ENCODE measurements at places on chromosomes 3 and 15.

GRCh38 chr3:190159902-190160435 is 39.3 kb upstream of the P3H2 start:
- no peak for DNase-seq

DNA sequence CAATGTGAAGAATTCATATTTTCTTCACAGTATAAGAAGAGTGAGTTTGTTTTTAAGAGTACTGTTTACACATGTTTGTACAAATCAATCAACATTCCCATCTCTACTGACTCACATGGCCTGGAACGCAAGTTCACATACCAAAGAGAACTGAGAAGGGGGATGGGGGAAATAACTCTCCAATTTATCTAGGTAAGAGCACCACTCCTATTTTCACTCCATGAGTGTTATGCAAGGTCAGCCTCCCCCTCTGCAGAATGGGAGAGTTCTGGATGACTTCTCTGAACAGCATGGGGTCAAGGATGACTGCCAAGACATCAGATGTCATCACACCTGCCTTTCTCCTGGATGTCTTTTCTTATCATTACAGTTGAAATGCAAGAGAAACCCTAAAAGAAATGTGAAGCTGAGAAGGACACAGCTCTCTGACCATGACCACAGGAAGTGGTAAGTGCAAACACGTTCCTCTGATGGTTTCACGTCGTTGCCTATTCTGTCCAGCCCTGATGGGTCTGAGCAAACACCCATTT is 95.2 kb downstream of the SEMA6D start:
- no peak for DNase-seq

GRCh38 chr15:47414207-47414606 is 303.1 kb upstream of the SEMA6D start:
- no peak for DNase-seq

DNA sequence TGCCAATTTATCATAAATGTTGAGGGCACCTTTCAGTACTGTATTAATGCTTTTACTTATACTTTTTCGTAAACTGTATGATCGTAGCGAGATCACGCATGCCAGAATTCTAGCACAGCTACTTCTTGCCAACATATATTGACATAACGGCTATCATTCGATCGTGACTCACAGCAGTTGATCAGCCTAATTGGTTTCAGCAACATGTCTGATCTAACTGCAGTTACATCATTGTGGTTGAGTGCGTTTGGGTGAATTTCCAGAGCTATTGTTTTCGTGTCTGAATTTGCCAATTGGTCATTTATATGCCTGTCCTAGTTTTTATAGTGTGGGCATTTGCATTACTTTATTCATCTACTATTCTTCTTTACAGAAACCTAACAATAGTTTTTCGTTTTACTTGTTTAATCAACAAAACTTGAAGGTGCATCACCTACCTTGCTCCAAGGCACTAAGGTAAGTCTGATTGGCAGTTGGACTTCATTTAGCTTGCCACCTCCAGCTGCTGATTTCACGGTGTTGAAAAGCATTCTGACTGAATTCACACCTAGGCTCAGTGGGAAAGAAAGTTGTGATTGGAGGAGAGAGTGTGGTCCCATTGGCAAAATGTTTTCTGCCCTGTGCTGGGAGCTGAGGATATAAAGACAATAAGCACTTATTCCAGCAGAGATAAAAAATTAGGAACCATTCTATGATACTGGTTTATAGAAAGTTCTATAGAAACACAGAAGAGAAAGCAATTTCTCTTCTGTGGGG is 120.9 kb upstream of the RGMA start:
- DNase-seq = no peak

DNA sequence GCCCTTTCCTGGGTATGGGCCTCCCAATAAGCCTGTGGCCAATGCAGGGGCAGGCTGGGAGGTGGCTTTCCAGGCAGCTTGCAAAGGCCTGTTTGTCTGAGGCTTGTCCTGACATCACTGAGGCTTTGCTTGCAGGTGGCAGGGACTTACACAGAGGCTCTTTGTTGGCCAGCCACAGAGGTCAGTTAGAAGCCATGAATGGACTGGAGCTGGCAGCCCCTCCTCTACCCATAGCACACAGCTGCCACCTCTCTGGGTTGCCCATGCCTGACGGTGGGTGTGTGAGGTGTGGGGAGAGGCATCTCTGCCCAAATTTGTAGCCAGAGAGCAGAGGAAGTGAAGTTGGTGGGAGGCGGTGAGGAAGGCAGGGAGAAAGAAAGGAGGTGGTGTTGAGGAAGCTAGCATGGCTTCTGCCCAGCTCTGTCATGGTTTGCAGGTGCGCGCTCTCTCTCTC is 17.1 kb downstream of the LIMD1 start:
- no peak for DNase-seq

DNA sequence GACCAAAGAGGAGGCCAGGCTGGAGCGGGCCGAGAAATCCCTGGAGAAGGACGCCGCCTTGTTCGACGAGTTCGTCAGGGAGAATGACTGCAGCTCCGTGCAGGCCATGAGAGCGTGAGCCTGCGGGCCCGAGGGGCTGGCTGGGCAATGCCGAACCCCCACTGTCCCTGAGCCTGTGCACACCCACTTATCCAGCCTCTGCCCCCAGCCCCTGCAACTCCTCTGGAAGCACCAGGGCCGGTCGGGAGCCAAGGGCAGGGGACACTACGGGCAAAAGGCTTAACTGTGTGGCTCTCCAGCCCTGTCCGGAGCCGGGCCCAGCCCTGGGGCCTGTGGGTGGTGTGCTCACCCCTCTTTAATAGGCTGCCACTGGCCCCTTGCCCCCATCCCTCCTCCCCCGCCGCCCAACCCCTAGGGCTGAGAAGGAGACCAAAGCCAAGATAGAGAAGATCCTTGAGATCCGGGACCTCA is 24.0 kb downstream of the CFAP100 start:
- no peak for DNase-seq

GRCh38 chr15:59657635-59658125 is 365 bp upstream of the GTF2A2 start:
- DNase-seq = peak; percentile 3

- no peak for DNase-seq
Observed at GRCh38 chr3:24648063-24648462, 153.4 kb upstream of the THRB start.

GRCh38 chr3:179288845-179289244 is 34.0 kb upstream of the ZNF639 start:
- no peak for DNase-seq

GRCh38 chr3:46968783-46969428 is 7.6 kb downstream of the CCDC12 start:
- DNase-seq = no peak

GRCh38 chr3:24521420-24522145 is 26.9 kb upstream of the THRB start:
- no peak for DNase-seq

DNA sequence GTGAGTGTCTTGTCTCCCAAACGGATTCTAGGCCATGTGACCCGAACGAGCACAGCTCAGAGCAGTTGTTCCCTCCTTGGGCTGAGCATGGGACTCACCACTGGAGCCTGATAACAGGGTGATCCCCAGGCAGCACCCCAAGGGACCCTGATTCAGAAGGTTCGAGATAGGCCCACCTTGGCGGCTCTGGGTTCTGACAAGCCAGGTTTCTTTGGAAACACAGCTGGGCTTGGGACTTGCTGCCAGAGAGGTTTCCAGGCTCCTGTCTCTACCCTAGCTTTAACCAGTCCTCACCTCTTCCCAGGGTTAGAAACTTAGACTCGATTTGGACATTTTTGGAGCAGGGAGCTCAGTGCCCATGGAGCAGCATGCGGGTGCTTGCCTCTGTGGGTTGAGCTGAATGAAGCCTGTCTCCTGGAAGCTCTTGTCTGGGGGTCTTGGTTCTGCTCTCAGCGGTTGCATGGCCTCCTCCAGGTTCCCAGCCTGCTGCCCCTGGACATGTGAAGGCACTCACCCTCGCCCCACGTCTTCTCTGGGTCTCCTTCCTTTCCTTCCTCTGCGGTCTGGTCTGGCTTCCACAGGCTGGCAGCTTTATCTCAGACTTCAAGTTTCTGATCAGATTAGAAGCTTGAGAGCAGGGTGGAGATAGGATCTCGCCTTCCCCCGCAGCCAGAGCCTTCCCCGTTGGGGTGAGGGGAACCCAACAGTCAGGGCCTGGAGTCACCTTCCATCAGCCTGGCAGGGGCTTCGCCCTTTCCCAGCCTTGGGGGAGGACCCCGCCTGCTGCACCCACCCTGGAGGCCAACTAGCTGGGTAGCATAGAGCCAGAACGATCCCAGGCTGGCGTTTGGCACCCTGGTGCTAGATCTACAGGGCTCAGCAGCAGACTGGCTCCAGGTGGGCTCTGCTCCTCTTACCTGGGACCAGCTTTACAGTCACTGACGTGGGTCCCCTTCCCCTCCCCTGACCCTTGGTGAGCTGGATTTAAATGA is 21.0 kb downstream of the PAQR5 start:
- DNase-seq = no peak

GRCh38 chr3:191919491-191920026 is 458.6 kb downstream of the PYDC2 start:
- DNase-seq = no peak

DNA sequence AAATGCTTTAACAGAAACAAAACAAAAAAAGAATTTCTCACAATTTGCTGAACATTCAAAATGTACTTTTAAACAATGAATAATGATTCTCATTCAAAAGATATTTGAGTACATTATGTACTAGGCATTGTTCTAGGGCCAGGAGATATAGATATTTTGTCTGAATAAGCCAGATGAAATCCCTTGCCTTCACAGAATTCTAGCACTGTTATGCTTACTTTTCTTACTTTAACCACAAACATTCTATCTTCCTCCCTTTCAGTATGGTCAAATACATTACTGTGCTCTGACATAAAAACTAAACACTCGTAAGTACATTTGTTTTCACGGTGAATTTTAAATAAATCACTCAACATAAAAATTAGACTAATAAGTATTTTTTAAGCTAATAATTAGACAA is 116.7 kb downstream of the ADAM10 start:
- no peak for DNase-seq

GRCh38 chr3:59256230-59256629 is 206.4 kb upstream of the CFAP20DC start:
- DNase-seq = no peak

DNA sequence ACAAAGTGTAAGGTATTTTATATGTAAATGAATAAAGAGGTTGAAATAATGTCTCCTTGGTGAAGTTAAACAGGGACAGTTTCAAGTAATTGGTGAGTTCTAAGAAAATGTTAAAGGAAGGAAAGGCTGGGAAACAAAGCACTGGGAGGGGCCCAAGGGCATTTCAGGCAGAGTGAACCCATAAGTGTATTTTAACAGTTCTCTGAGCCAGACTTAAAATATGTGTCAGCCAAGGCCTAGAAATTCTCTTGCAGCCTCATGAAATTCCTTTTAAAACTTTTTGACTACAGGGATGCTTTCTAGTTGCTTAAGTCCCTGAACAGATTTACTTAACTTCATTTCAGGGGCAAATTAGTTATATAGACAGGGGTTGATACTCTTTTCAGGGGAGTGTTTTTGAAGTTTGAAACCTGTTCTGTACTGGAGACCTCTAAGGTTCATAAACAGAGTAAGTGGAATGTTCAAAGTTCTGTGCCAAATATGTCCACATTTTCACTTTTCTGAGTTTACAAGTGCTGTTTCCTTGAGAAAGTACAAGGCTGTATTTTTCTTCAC is 77.6 kb downstream of the GALK2 start:
- no peak for DNase-seq

DNA sequence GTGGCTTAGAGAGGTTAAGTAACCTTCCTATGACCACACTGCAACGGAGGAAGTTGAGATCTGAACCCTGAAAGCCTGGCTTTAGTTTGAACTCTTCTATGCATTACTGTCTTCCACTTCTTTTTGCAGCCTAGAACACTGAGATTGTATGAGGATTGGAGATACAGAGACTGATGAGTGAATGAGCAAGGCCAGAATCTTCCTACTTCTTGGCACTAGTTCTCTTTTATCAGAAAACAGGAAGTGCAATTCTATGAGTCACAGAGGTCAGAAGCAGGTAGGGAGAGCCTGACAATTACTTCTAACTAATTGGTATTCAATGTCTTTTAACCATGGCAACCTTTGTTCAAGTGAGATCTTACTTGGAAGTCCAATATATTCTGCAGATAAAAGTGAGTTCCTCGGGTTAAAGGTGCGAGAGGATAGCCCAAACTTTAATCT is 219.0 kb downstream of the SHQ1 start:
- no peak for DNase-seq

GRCh38 chr3:14353502-14353901 is 48.9 kb upstream of the SLC6A6 start:
- DNase-seq = no peak

GRCh38 chr3:41679374-41679773 is 282.5 kb downstream of the ULK4 start:
- no peak for DNase-seq

DNA sequence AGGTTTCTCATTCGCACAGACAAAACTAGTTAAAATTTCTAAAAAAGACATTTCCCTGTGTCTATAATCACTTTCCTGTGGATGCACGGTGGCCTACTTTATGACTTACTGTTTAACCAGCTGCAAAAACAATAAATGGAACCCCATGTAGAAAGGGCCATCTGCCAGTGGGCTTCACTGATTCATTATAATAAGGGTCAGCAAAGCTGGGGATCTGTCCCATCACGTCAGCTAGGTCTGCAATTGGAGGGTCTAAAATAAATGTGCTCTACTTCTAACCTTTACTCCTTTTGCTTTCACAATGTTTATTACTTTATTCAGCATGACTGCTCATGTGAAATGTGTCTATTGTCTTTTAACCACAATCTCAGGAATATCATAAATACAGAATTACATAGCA is 43.1 kb upstream of the NMD3 start:
- DNase-seq = no peak

- no peak for DNase-seq
Observed at GRCh38 chr15:69194025-69194827, 33.8 kb downstream of the GLCE start.

- no peak for DNase-seq
Observed at GRCh38 chr15:99230867-99231266, 18.5 kb downstream of the TTC23 start.

- no peak for DNase-seq
Observed at GRCh38 chr3:104939196-104939595, 427.5 kb upstream of the ALCAM start.

GRCh38 chr3:27589795-27590194 is 105.6 kb upstream of the SLC4A7 start:
- DNase-seq = no peak

DNA sequence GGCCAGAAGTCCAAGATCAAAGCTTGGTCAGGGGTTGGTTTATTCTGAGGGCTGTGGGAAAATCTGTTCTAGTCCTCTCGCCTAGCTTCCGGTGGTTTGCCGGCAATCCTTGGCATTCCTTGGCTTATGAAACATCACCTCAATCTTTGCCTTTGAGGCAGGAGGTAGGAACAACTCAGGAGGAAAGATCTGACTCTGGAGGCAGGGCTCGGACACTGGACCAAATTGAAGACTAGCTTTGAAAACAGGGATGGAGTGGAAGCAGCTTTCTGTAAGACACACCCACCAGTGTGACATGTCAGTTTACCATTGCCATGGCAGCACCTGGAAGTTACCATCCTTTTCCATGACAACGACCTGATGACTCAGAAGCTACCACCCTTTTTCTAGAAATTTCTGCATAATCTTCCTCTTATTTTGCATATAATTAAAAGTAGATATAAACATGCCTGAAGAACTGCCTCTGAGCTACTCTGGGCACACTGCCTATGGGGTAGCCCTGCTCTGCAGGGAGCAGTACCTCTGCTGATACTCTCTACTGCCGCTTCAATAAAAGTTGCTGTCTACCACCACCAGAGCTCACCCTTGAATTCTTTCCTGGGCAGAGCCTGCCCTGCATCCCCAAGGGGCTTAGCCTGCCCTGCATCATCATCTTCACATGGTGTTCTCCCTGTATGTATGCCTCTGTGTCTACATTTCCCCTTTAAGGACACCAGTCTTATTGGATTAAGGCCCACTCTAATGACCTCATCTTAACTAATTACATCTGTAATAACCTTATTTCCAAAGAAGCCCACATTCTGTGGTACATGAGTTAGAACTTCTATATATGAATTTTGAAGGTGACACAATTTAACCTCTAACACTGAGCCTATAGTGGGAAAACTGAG is 38.3 kb upstream of the TM4SF4 start:
- no peak for DNase-seq

All from activated CD4-positive, alpha-beta T cell treated with anti-CD3 and anti-CD28 coated beads, Interleukin-2, amount 50 U/mL, for 1 hour (primary cell).